ENCODE measurements at places on chromosomes 7 and 10.

DNA sequence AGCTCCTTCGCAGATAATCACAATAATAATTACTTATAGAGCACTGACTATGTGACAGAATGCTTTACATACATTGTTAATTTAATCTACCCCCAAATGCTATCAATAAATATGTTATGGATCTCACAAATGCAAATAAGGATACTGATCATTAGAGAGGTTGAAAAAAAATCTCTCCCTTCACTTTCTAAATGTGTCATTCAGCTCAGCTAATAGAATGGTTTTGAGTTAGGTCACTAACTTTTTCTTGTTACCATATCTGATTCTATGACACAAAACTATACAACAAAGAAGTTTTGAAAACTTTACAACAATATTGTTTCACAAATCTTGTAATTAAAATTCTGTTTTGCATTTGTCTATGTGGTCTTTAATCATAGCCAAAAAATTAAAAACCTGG is 17.4 kb downstream of the NEUROD6 start:
- DNase-seq = no peak

GRCh38 chr7:107206706-107207105 is 37.9 kb downstream of the HBP1 start:
- DNase-seq = no peak

GRCh38 chr7:40717242-40717641 is 582.4 kb downstream of the SUGCT start:
- no peak for DNase-seq

DNA sequence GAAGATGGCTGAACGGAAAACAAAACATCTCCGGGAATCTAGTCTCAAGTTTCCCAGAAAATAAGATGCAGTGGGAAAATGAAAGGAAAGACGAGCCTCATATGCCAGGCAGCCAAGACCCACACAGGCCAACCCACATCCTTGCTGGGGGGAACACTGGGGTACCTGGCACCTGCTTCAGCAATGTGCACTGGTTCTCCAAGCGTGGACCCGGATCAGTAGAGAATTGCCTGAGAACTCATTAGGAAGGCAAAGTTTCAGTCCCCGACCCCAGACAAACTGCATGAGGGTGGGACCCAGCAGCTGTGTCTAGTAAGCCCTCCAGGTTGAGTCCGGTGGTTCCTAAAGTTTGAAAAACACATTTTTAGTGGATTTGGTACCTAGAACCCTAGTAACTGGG is 18.4 kb downstream of the FAM53B start:
- no peak for DNase-seq

- no peak for DNase-seq
These were observed 136.4 kb downstream of the VTI1A start for GRCh38 chr10:112583236-112583939.

- no peak for DNase-seq
These were observed 13.1 kb upstream of the LIPF start for GRCh38 chr10:88651101-88651551.

Measured in CD8-positive, alpha-beta T cell (primary cell).